ENCODE measurements at places on chromosomes 7 and 10.

DNA sequence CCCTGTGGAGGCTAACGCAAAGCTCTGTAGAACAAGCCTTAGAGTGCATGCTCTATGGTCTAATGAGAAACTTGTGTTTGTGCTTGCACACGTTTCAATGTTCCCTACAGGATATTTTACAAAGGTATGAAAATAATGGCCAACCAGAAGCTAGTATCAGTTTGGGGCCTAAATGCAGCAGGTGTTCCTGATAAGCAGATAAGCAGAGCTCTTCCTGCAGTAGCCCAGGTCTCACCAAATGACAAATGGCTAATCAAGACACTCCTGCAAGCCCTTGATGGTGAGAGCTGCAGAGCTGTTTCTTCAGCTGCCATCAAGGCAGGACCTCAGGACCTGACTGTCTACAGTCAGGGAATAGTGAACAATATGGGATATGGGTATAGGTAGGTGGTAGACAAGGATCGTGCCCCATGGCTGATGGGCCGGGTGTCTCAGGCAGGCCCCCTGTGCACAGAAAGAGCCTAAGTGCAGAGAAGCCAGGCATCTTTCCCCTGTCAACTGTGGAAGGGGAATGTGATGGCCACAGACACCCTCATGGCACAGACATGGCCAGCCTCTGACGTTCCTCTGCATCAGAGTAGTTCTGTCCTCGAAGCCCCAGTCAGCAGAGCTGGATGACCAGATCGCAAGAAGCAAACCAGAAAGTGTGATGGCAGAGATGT is 23.2 kb upstream of the RASSF4 start:
- H3K27me3 ChIP-seq = no peaks in the 10 kb centered on the region
- no peaks in the 10 kb centered on the region for H3K36me3 ChIP-seq
- no peak overlapping the region for H3K27ac ChIP-seq
- no peak for DNase-seq
- H3K4me3 ChIP-seq = no peak overlapping the region
- H3K4me1 ChIP-seq = no peaks in the 10 kb centered on the region

DNA sequence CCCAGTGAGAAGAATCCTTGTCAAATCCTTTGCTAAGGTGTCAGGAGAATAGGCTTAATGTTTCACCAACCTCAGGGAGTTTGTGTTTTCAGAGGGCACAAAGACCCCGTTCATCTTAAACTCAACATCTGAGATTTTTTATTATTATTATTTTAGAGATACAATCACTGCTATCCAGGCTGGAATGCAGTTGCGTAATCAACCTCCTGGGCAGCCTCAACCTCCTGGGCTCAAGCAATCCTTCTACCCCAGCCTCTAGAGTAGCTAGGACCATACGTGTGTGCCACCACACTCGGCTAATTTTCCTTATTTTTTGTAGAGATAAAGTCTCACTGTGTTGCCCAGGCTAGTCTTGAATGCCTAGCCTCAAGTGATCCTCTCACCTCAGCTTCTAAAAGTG is 599.2 kb downstream of the KCNMA1 start:
- no peak overlapping the region for H3K4me3 ChIP-seq
- no peaks in the 10 kb centered on the region for H3K4me1 ChIP-seq
- H3K36me3 ChIP-seq = no peaks in the 10 kb centered on the region
- H3K27ac ChIP-seq = no peak overlapping the region

DNA sequence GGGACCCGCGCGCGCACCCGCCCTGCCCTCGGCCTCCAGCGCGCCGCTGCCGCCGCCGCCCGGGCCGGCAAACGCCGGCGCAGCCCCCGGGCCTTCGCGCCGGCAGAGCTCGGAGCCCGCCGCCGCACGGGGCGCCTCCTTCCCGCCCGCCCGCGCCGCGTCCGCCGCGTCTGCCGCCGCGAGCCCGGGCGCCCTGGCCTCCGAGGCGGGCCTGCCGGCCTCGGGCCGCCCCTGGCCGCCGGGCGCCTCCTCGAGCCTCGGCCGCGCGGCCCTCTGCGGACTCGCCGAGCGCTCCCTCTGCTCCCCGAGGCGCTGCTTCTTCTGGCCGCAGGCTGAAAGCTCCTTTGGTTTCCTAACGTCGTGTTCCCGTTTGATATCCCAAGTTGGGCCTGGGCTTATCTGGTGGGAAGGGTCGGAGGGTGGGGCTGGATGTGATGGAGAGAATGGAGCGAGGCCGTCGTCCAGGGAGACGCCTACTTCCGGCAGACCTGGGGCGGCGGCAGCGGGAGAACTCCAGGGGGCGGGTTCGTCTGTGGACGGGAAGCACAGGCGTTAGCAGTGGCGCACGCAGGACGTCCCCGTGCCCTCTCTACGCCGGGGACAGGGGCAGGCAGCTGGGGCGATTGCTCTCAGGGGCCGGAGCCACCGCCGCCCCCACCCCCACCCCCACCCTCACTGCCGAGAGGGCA is 221.0 kb downstream of the PHTF2 start:
- H3K27ac ChIP-seq = peak overlapping the region; percentile 99
- H3K4me3 ChIP-seq = peak overlapping the region; percentile 58
- H3K36me3 ChIP-seq = no peaks in the 10 kb centered on the region

DNA sequence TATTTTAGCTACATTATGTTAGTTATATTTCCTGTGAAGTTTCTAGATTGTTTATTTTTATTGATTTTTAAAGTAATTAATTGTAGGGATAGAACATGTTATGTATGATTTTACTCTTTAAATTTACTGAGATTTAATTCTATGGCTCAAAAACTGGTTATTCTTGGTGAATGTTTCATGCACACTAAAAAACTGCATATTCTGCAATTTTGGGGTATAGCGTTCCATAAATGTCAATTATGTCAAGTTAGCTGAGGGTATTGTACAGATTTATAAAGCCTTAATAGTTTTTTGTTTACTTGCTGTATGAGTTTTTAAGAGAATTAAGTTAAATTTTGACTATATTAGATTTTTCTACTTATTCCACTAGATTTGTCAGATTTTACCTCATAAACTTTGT is 669.7 kb downstream of the GRID1 start:
- H3K27ac ChIP-seq = no peak overlapping the region
- no peak overlapping the region for H3K4me3 ChIP-seq
- no peak for DNase-seq
- H3K27me3 ChIP-seq = no peaks in the 10 kb centered on the region
- H3K4me1 ChIP-seq = no peaks in the 10 kb centered on the region

- no peaks in the 10 kb centered on the region for H3K27me3 ChIP-seq
- no peaks in the 10 kb centered on the region for H3K4me1 ChIP-seq
- no peak overlapping the region for H3K27ac ChIP-seq
- no peak for DNase-seq
- no peaks in the 10 kb centered on the region for H3K36me3 ChIP-seq
- no peak overlapping the region for H3K4me3 ChIP-seq
Observed at GRCh38 chr7:159227433-159227832, 82.8 kb upstream of the VIPR2 start.

GRCh38 chr10:127990846-127991542 is 84.1 kb downstream of the PTPRE start:
- no peak for DNase-seq
- H3K36me3 ChIP-seq = no peaks in the 10 kb centered on the region
- peaks cover 5% of the 10 kb centered on the region for H3K4me1 ChIP-seq
- no peak overlapping the region for H3K27ac ChIP-seq
- no peaks in the 10 kb centered on the region for H3K27me3 ChIP-seq

DNA sequence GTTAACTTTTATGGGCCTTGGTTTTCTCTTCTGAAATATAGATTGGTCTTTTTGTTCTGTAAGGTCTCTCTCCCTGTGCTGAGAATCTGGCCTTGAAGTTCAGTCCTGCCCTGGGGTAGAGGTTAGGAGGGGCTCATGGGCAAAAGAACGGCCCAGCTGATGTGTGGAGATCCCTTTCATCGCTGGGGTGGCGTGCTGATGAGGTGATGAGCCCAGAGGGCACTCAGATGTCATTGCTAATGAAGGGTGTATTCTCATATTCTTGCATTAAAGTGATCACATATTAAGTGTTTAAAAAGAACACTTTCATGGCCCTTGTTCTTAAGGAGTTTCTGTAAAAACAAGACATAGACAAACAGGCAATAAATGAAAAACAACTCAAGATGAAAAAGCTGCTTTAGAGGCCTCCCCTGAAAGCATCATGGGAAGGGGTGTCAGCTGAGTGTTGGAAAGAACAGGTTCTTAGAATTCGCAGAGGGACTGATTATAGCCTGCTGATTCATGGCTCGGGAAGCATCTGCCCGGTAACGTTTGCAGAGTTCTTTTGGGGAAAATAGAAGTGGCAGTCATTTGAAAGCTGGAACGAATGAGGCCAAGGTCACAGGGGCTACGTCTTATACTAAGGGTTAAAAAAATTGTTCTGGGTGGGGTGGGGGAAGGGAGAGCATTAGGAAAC is 72.5 kb upstream of the GPR158 start:
- H3K27ac ChIP-seq = no peak overlapping the region
- H3K36me3 ChIP-seq = no peaks in the 10 kb centered on the region
- no peaks in the 10 kb centered on the region for H3K4me1 ChIP-seq
- no peaks in the 10 kb centered on the region for H3K27me3 ChIP-seq

DNA sequence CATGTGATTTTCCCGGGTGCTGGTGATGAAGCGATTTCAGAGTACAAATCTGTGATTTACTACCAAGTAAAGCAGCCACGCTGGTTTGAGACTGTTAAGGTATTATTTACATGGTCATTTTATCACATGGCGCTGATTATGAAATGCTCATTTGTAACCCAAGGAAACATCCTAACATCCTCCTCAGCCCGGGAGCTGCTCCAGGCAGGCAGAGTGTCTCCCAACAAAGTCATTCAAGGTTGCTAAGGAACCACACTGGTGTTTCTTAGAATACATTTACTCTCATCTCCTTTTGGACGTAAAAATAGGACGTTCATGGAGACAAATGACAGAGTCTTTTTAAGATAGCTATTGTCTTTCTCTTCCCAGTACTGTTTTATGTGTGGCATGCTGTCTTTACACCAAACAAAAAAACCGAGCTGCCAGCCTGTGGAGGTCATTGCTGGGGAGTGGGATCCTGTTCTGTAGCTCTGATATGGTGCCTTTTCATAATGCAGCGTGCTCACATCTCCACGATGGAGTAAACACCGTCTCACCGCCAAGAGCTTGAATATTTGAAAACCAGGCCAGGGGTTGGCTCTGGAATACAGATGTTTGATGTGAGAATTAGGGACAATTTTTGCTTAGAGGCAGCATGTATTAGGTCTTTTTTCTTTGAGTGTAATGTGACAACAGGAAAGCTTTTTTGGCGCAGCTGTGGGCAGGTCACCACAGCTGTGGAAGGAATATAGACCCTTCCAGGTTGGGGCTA is 119.6 kb downstream of the DOCK1 start:
- peak; percentile 47 for DNase-seq
- H3K4me3 ChIP-seq = no peak overlapping the region
- no peaks in the 10 kb centered on the region for H3K4me1 ChIP-seq
- H3K27me3 ChIP-seq = no peaks in the 10 kb centered on the region
- no peak overlapping the region for H3K27ac ChIP-seq
- H3K36me3 ChIP-seq = no peaks in the 10 kb centered on the region

DNA sequence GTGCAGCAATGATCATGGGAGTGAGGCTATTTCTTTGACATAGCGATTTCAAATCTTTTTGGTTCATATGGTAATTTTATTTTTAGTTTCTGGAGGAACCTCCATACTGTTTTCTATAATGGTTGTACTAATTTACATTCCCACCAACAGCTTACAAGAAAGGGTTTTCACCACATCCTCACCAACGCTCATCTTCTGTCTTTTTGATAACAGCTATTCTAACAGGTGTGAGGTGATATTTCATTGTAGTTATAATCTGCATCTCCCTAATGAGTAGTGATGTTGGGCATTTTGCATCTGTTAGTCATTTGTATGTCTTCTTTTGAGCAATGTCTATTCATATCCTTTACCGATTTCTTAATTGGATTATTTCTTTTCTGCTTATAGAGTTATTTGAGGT is 75.0 kb upstream of the FHIP2A start:
- H3K27me3 ChIP-seq = no peaks in the 10 kb centered on the region
- H3K4me3 ChIP-seq = no peak overlapping the region
- H3K27ac ChIP-seq = no peak overlapping the region
- H3K36me3 ChIP-seq = no peaks in the 10 kb centered on the region
- no peak for DNase-seq

GRCh38 chr10:25683344-25683743 is 250.7 kb upstream of the MYO3A start:
- H3K36me3 ChIP-seq = no peaks in the 10 kb centered on the region
- H3K4me3 ChIP-seq = no peak overlapping the region
- no peaks in the 10 kb centered on the region for H3K27me3 ChIP-seq
- no peak for DNase-seq

DNA sequence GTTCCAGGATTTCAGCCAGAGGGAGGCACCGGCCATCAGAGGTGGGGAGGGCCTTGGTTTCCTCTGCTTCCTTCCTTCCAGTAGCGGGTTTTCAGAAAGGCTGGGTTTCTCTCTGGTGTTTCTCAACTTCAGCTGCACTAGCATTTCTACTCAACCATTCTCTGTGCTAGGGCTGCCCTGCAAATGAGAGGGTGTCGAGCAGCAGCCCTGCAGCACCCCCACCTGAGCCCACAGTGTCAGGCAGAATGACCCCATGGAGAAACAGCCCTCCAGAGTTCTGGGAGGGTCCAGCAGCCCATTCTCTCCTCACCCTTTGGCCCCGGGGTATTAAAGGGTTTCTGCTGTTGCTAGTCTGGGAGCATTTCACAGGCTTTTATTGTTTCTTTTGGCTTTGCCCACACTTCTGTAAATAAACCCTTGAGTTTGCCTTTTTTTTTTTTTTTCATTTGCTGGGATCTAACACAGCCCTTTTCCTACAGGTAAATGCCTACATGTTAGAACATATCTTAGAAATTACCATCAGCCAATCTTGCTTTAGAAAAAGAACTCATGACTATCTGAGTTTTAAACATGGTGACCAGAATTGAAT is 151.5 kb upstream of the VIPR2 start:
- no peak for DNase-seq
- H3K27me3 ChIP-seq = no peaks in the 10 kb centered on the region
- H3K4me1 ChIP-seq = no peaks in the 10 kb centered on the region
- no peak overlapping the region for H3K4me3 ChIP-seq
- H3K36me3 ChIP-seq = no peaks in the 10 kb centered on the region

DNA sequence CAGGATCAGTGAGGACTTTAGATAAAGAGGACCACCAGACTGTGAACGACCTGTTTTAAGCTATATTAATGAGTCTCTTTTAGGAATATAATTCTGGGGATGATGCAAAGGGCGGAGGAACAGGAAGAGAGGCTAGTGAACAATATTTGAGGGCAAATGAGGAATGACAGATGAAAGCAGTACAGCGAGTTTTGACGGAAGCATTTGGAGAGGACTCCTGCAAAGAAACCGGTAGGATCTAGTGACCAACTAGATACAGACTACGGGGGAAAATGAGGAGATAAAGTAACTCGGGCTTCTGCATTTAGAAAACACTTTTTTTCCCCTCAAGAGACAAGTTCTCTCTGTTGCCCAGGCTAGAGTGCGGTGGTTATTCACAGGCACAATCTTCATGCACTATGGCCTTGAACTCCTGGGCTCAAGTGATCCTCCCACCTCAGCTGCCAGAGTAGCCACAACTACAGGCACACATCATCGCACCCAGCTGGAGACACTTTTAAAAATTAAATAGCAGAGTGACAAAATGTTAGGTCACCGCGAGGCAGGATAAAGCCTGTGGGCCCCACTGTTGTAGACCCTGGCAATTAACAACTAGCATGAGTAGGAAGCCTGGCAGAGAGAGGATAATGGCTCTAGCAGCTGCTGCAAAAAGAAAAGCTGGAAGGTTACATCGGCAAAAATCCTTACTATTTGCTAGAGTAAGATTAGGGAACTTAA is 143.2 kb downstream of the SRPK2 start:
- no peaks in the 10 kb centered on the region for H3K36me3 ChIP-seq
- no peak overlapping the region for H3K27ac ChIP-seq
- H3K4me3 ChIP-seq = no peak overlapping the region
- H3K4me1 ChIP-seq = peaks cover 9% of the 10 kb centered on the region
- no peaks in the 10 kb centered on the region for H3K27me3 ChIP-seq

- no peaks in the 10 kb centered on the region for H3K36me3 ChIP-seq
- H3K27ac ChIP-seq = no peak overlapping the region
- no peak for DNase-seq
- H3K27me3 ChIP-seq = no peaks in the 10 kb centered on the region
- no peaks in the 10 kb centered on the region for H3K4me1 ChIP-seq
Observed at GRCh38 chr10:31467791-31468535, 148.9 kb downstream of the ZEB1 start.
